Stimulated activated CD8-positive, alpha-beta memory T cell treated with anti-CD3 and anti-CD28 coated beads, Interleukin-15, amount 100 ng/mL, for 48 hours (primary cell): ENCODE measurements at places on chromosomes 4 and X.

DNA sequence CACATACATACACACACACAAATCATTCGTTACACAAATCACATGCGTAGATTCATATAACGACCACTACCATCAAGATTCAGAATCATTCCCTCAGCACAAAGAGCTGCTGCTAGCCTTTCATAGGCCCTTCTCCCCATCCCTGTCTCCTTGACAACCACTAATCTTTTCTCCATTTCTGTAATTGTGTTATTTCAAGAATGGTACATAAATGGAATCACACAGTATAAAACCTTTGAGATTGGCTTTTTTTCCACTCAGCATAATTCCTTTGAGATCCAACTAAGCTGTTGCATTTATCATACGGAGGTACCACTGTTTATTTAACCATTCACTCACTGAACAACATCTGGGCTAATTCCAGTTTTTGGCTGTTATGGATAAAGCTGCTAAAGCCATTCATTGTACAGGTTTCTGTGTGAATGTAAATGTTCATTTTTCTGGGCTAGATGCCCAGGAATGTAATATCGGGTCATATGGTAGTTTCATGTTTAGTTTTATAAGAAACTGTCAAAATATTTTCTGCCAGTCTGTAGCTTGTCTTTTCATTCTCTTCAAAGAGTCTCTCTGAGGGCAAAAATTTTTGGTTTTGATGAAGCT, 64.1 kb downstream of the USP11 start:
- DNase-seq: no peak

- DNase-seq: no peak
Measured at GRCh38 chr4:143127621-143128020, 57.1 kb upstream of the USP38 start.

DNA sequence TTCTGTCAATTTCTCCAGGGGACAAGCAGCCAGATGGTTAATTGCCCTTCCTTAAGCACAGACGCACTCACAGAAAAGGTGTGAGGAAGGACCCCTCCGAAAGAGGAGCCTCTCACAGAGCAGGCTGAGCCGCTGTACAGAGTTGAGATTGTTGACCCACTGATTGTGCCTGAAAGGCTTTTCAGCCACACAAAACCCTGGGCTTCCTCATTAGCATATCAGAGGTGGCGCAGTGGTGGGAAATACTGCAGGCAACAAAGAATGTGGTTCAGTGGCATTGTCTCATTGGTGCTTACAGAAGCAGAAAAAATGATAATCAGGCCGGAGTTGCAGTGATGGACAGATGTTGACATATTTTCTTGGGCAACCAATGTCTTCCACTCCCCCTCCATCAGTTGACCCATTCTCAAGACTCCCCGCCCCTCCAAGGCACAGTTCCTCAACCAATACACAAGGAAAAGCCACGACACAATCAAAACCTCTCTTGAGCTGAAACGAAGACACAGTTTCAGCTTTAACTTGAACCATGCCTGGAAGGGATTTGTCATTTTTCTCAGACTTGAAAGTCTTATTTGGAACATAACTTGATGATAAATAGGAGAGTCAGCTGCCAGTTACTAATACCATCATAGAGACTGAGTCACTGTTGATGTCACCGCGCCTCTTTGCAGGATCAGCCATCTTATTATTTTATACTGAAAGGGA, 53.1 kb downstream of the ATXN3L start:
- no peak for DNase-seq

- DNase-seq: no peak
Measured at GRCh38 chrX:9759337-9759736, 6.3 kb downstream of the GPR143 start.

GRCh38 chr4:187125062-187125461, 401.4 kb upstream of the FAT1 start:
- DNase-seq: no peak

- no peak for DNase-seq
Measured at GRCh38 chrX:121782544-121782943, 735.1 kb downstream of the GLUD2 start.

- DNase-seq: peak; percentile 40
Measured at GRCh38 chrX:103918571-103919269, 43.7 kb upstream of the TMSB15B start.
